CD8-positive, alpha-beta T cell (primary cell): ENCODE measurements at places on chromosomes 11 and 22.

DNA sequence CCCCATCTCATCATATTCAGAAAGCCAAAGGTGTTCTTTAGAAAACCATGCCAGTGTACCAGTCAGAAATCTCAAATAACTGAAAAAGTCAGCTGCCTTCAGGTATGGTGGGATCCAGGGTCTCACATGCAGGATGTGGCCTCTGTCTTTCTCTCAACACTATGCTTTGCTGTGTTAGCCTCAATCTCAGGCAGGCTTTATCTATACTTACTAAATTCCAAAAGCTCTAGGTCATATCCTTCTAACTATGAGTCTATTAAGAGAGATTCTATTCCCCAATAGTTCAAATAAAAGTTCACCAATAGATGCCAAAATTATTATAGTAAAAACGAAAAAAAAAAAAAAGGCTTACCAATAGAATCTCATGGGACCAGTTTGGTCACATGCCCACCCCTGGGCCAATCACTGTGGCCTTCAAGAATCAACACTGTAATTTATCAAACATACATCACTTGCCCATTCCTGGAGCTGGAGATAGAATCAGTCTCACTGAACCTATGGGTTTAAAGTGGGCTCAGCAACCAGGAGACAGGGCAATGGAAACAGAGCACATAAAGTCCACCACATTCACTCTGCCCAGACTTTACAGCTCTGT, 38.0 kb upstream of the APLNR start:
- DNase-seq, result no peak

GRCh38 chr11:96328395-96329010, 14.5 kb downstream of the MAML2 start:
- no peak for DNase-seq

- no peak for DNase-seq
Observed at GRCh38 chr11:87438416-87438815, 400.7 kb downstream of the TMEM135 start.

DNA sequence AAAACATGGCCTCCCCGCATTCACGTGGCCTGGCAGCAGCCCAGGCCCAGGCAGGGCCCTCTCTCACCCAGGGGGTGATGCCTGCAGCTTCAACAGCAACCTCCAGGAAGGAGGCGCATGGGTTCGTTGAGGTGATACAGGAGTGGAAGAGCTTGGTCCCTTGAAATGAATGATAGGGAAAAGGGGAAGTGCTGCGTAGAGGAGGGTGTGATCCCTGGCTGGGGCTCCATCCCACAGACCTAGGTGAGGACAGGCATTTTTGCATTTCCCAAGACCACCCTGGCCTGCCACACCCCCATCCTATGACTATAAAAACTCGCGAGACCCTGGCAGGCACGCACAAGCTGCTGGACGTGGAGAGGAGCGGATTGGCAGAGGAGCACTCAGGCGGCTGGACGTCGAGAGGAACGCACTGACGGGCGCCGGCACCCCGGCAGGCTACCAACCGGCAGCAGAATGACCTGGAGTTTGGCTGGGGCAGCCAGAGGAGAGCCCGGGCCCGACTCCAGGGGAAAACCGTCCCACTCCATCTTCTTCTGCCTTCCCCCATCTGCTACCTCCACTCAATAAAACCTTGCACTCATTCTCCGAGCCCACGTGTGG, 32.6 kb downstream of the RTN4R start:
- no peak for DNase-seq

GRCh38 chr11:124762624-124763155, 600 bp upstream of the ESAM start:
- DNase-seq, result peak; percentile 36

- no peak for DNase-seq
Observed at GRCh38 chr11:71991494-71991893, 7.2 kb upstream of the IL18BP start.

DNA sequence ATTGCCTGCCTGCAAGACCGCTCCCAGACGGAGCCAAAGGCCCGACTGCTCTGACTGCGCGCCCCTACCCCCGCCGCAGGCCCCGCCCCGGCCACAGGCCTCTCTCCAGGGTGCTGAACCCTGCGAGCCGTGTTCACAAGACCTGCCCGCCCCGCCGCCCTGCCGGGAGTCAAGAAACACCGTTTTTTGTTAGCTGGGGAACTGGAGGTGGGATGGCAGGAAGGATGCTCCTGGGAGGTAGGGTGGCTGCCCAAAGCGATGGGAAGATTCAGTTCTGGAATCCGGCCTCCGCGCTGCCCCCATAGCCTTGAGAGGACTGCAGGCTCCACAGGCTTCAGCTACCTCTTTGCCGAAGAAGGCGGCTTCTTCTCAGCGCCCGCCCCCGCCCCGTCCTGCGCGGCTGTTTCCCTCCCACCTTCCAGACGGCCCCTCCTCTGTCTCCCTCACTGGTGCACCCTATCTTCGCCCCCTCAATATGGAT, 2.7 kb upstream of the PDE2A start:
- DNase-seq, result peak; percentile 68

DNA sequence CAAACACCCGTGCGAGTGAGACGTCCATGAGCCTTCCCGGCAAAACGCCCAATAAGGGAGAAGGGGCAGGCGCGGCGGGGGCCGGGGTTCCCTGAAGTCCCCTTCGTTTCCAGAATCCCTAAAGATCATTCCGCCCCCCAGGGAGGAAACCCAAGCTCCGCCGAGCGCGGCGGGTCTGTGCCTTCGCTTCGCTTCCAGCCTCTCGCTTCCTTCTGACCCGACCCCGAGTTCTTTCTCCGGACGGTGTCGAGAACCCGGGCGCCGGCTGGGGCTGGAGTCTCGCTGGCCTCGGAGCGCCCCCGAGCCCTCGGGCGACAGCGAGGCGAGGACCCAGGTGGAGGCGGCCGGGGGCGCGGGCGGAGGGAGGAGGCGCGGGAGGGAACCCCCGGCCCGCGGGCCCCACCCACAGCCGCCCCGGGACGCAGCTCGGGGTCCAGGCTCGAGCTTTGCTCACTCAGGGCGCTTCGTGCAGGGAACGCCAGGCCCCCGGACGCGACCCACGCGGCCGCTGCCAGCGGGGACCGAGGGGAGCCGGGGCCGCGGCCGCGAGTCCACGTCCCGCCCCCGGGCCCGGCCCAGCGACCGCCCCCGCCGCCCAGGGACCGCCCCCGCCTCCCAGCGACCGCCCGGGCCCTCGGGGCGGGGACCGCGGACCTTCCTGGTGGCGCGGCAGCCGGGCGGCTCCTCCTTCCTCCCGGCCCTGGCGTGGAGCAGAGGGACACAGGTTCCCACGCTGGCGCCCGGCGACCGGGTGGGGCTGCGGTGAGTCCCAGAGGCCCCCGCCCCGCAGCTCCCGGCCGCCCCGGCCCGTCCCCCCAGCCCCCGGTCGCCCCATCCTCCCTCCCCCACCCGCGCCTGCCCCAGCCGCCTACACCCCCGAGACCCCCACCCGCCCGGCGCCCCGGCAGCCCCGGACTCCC, at the start of gene PGGHG:
Gene PGGHG, plus strand, starts transcription at position 649 of the 920 bp plus-strand sequence. CDS start 691 bp downstream, outside the sequence.
- DNase-seq, result peak; percentile 67

- DNase-seq, result no peak
Observed at GRCh38 chr11:110805756-110806155, 93.5 kb upstream of the ARHGAP20 start.

GRCh38 chr22:42353883-42354727, 78.1 kb downstream of the NFAM1 start:
- no peak for DNase-seq
